Activated T-helper 1 cell treated with anti-CD3 and anti-CD28 coated beads, Interleukin-12 subunit alpha, Interleukin-12 subunit beta, Interleukin-2, Interleukin-4 antibody, amounts not matched to agents 30 ng/mL and 10 ng/mL and 1 ng/mL, durations not matched to agents 14 hours and 24 hours and 36 hours (primary cell): ENCODE measurements at places on chromosomes 1 and 21. TPM values are rescaled to one million over a fixed set of nuclear protein-coding genes. Genes with fewer than 3 reads are reported as not detected.

Gene APOBEC4
- total RNA-seq = not detected in 2 replicates

- H3K4me1 ChIP-seq = no peaks in the 10 kb centered on the region
- H3K27me3 ChIP-seq = no peaks in the 10 kb centered on the region
- DNase-seq = no peak
- no peaks in the 10 kb centered on the region for H3K36me3 ChIP-seq
- no peak overlapping the region for H3K4me3 ChIP-seq
These were observed 384.8 kb upstream of the PROX1 start for GRCh38 chr1:213602796-213603486.

Gene HMGN1
- 313 and 314 TPM in 2 replicates for total RNA-seq

- DNase-seq = no peak
- H3K36me3 ChIP-seq = peaks cover 21% of the 10 kb centered on the region
- no peaks in the 10 kb centered on the region for H3K27me3 ChIP-seq
- H3K4me1 ChIP-seq = peaks cover 65% of the 10 kb centered on the region
- H3K4me3 ChIP-seq = peak overlapping the region; percentile 100
These were observed 2.1 kb upstream of the LRRC40 start for GRCh38 chr1:70207492-70207891.

- H3K36me3 ChIP-seq = no peaks in the 10 kb centered on the region
- H3K4me1 ChIP-seq = no peaks in the 10 kb centered on the region
- DNase-seq = no peak
- no peak overlapping the region for H3K27ac ChIP-seq
These were observed 206.2 kb upstream of the C8B start for GRCh38 chr1:57172040-57172439.

Gene PPM1J
- 0.60 and 1.1 TPM in 2 replicates for total RNA-seq

- H3K27ac ChIP-seq = no peak overlapping the region
- H3K36me3 ChIP-seq = no peaks in the 10 kb centered on the region
- no peaks in the 10 kb centered on the region for H3K4me1 ChIP-seq
- H3K27me3 ChIP-seq = peaks cover 72% of the 10 kb centered on the region
These were observed 7.0 kb downstream of the SIM2 start for GRCh38 chr21:36705679-36706481.
